ENCODE measurements at places on chromosomes 16 and 17.
A peak's percentile ranks its signal among the peaks of the same experiment; 100 is the strongest.

DNA sequence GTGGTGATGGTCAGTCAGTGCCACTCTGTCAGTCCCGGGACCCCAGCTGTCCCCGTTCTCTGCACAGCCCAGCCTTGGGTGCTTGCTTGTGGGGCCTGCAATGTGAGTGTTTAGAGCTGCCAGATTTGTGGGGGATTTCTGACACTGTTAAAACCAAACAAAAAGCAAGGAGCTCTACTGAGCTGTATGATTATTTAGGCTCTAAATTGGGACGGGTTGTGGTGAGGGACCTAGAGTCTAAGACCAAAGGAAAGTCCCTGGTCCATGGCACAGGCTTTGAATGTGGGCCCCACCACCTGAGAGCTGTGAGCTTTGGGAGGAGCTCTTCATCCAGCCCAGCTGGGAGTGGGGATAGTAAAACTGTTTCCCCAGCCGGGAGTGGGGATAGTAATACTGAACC lies 63.3 kb downstream of the KSR1 start:
- DNase-seq, result no peak

- DNase-seq, result peak; percentile 35
These were observed at the start of gene SPNS3 for GRCh38 chr17:4433515-4434031. SPNS3 (plus strand) TSS chr17:4433940; CDS start chr17:4433968, 28 bp downstream.

GRCh38 chr16:3599922-3600321 lies 11.5 kb downstream of the SLX4 start:
- no peak for DNase-seq

GRCh38 chr16:84662471-84662870 lies 14.2 kb downstream of the KLHL36 start:
- DNase-seq, result no peak

DNA sequence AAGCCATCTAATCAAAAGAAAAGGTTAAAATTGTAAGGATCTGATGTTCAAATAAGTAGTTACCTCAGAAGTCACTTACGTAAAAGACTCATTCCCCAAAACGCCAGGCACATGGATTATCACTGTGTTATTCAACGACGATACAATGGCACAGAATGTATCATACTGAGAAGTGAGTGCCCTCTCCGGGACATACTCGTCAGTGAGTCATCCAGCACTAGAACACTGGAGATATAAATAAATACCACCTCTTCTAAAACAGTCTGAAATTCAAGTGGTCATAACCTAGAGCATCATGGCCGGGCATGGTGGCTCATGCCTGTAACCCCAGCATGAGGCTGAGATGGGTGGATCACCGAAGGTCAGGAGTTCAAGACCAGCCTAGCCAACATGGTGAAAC lies 24.9 kb downstream of the USP31 start:
- DNase-seq, result no peak

- peak; percentile 94 for DNase-seq
These were observed 15.5 kb downstream of the HIC1 start for GRCh38 chr17:2070241-2071023.

DNA sequence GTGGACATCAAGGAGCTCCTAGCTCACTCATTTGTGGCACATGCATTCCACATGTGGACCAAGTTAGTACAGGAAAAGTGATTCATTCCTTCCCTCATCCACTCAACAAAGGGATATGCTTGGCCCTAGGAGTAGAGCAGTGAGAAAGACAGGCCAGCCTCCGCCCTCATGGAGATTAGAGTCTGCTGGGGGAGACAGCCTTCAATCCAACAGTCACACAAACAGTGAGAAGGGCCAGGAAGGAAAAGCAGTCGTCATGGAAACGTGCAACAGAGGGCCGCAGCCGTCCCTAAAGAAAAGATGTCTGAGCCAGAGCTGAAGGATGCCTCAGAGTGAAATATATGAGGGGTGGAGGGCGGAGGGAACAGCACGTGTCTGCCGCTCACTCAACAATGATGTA lies 109.9 kb downstream of the VPS53 start:
- DNase-seq, result no peak

DNA sequence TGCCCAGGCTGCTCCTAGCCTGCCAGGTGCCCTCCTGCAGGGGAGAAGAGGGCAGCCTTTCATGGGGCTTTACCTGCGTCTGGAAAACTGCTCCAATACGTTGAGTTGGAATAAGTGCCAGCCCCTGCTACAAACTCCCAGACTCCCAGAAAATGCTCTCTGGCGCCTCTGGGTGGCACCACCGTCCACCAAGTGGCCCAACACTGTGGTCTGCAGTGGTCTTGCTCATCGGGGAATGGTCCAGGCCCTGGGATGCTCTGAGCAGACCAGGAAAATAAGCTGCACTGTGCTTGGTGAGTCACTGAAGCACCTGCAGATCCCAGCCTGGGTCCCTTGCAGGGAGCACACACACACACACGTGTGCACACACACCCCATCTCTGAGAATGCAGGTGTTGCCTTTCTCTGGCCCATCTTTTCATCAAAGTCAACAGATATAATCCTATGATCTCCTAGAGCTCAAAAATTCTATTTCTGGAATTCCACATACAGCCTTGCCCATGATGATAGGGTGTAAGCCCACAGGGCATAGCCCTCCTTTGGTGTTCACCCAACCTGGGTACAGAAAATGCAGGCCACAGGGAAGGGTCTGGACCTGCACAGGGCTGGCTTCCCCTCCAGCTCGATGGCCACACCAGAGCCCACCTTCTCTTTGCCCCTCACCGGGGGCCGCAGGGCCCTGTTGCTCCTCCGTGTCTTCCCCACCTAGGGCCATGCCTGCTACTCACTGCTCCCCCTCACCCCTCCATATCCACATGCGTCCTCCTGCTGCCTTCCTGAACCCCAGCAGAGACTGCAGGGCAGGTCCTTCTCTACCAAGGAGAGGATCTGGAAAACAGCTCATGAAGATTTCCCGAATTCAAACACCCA lies 20.5 kb downstream of the CDIP1 start:
- DNase-seq, result no peak

DNA sequence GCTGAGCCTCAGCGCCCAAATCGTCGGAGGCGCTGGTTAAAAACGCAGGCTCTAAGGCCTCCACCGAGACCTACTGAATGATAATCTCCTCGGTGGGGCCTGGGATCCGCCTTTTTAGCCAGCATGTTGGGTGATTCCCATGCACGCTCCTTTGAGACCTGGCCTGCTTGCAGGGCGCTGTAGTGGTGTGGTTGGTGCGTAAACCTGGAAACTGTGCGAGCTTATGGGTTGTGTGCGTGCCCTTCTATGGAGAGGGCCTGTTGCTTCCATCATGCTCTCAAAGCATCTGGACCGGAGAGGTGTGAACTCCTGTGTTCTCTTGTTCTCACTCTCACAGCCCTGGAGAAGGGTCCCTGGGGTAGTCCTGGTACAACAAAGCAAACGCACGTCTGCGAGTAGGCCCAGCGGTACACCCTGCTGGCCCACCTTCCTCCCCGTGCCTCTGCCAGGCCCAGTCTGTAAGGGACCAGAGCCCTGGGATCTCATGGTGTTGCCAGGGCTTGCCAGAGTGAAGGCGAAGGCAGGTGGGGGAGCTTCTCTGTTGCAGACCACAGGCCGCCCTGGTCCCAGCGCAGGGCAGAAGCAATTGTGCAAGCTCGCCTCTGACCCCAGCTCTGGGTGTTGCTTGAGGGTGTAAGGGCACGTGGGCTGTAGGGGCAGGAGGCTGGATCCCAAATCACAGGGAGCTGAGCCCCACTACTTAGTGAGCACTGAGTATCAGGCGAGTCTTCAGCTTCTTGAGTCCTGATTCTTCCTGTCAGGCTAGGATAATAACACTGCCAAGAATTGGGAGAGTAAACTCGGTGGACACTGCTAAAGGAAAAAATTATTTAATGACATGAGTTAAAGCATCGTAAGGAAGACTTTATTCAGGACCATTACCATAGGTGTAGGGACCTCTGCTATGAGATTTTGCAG lies 879 bp upstream of the LRRC75A start:
- DNase-seq, result no peak

- DNase-seq, result no peak
These were observed 661 bp downstream of the LRRC3C start for GRCh38 chr17:39927929-39928857.

DNA sequence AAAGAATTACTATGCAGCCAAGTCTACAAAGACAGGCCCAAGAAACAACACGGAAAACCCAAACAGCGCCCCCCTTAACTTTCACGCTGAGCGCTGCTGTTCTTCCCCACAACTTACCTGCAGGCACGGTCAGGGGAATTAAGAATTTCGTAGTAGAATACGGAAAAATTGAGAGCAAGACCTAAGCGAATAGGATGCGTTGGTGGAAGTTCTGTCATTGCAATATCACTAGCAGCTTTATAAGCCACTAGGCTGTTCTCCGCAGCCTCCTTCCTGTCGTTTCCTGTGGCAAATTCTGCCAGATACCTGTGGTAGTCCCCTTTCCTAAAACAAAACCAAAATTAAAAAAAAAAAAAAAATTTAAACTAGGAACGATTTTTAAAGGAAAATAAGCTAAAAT lies 39.0 kb downstream of the YWHAE start:
- DNase-seq, result peak; percentile 40

DNA sequence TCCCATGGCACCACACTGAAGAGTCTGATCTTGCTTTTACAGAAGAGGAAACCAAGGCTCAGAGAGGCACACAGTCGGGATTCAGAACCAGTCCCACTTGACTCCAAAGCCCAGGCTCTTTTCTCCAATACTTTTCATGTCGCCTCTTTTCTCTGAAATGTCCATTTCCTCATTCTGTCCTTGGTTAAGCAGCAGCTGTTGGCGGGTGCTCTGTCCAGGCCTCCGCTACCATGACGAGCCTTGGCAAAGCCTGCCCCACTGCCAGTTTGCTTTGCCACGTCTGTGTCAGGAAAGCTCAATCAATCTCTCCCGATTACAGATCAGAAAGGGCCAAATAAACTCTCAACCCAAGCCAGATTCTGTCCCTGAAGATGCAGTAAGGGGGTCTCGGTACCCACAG lies 9.1 kb upstream of the CEP295NL start:
- DNase-seq, result no peak

DNA sequence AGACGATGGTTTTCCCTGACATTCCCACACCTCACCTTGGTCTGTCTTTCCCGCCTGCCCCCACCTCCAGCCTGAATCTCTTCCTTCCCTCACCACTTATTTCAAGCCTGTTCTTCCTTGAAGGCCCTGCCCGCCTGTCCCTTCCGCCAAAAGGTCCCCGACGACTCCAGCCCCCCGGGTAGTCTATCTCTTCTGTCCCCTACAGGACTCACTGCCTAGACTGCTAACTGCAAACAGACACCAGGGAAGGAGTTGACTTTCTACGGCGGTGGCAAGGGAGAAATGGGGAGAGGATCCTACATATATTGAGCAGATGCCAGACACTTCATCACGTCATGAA lies 53.7 kb downstream of the NT5M start:
- no peak for DNase-seq

GRCh38 chr16:11167581-11167980 lies 88.4 kb downstream of the SOCS1 start:
- no peak for DNase-seq

GRCh38 chr17:38910325-38910724 lies 15.1 kb upstream of the LASP1NB start:
- DNase-seq, result no peak

DNA sequence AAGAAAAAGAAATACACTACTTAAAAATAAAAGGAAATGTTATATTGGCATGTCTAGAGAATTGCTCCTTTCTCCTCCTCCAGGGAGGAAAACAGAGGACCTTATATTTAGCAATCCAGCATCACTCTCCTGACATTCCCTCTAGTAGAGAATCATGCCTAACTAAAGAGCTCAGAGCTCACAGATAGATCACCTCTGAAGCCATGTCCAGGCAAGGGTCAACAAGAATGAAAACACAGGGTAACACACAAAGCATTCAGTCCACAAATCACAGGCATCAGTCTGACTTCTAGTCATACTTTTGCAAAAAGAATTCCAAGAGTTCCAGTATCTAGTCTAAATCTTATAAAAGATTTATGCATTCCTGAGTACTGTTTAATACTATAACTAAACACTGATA lies 4.4 kb upstream of the HASPIN start:
- DNase-seq, result no peak

- no peak for DNase-seq
These were observed 378.4 kb upstream of the ASIC2 start for GRCh38 chr17:33671491-33671890.

GRCh38 chr16:74874123-74874522 lies 99.5 kb upstream of the FA2H start:
- no peak for DNase-seq

GRCh38 chr17:40356990-40357881 lies 7.3 kb downstream of the GJD3 start:
- DNase-seq, result no peak

DNA sequence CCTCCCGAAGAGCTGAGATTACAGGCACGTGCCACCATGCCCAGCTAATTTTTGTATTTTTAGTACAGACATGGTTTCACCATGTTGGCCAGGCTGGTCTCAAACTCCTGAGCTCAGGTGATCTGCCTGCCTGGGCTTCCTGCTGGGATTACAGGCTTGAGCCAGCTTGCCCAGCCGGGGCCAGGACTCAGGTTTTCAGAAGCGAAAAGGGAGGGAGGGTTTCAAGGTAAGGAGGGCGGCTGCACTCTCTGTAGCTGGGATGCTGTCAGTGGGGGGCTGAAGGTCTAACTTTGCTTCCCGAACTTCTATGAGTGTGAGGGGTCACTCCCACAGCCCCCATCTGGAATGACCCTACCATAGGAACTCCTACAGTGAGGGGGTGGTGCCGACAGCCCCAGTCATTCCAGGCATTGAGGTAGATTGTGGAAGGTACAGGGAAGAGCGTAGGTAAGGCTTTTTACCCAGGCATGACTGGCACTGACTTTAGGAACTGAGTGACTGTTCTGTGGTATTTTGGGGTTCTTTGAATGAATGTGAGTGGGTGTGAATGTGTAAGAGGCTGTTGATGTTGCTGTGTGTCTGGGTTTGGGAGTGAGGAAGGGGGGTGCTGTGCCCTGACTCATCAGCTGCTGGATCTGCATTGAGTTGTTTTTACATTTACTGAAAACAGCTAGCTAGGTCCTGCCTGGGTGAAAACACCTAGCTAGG lies 3.8 kb upstream of the C1QL1 start:
- peak; percentile 66 for DNase-seq

- peak; percentile 40 for DNase-seq
These were observed 6.8 kb upstream of the KRTAP17-1 start for GRCh38 chr17:41322094-41322902.

- DNase-seq, result no peak
These were observed 96.9 kb upstream of the ADAMTS18 start for GRCh38 chr16:77531752-77532151.

DNA sequence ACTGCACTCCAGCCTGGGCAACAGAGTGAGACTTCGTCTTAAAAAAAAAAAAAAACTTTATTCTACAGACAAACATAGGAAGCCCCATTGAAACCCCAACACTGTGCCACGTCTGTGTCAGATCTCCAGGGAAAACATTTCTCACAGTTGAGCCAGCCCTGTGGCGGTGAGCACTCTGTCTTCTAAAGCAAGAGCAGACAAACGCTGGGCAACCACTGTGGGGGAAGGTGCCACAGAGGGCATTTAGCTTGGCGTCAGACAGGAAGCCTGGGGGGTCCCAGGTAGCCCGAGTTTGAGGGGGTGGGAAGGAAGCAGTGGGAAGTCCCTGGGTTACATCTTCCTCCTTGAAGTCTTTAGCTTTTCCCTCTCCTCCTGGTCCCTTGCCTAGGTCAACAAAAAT lies 16.0 kb downstream of the C17orf100 start:
- DNase-seq, result no peak

Measured in activated CD4-positive, alpha-beta T cell treated with anti-CD3 and anti-CD28 coated beads, Interleukin-2, Interleukin-4, amounts not matched to agents 100 ng/mL and 50 ng/mL, durations not matched to agents 16 hours and 8 hours (primary cell).